Brain (organoid and tissue), 16 donors: ENCODE measurements at places on chromosomes 16 and 17.

- no peak for DNase-seq
Observed at GRCh38 chr17:44941712-44942331, 5.8 kb downstream of the KIF18B start.

GRCh38 chr17:2804912-2805311 lies 8.7 kb downstream of the RAP1GAP2 start:
- DNase-seq: no peak

DNA sequence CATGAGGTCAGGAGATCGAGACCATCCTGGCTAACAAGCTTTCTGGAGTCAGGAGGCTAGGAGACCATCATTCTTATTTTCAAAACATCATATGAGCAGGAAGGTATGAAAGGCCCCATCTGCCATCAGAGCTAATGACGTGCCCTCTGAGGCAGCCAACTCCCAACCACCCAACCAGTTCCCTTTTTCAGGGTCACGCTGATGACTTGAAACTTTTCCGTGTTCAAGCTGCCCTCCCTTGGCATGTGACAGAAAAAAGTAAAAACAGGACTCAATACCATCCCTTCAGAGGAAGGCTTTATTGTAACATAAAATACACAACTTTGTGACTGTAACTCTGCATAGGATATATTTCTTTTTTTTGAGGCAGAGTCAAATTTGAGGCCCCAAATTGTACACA lies 4.6 kb upstream of the GHDC start:
- no peak for DNase-seq

DNA sequence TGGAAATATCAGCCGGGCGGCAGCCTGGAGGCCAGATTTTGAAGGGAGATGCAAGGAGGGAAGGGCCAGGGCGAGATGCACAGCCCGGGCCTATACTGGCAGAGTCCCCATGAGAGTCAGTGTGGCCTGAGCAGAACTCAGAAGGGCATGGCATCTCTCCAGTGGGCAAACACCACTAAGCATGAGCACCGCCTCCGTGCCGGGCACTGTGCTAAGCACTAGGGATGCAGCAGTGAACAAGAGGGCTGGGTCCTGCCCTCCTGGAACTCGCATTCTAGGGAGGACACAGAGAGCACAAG lies 33.5 kb downstream of the TK2 start:
- no peak for DNase-seq

- no peak for DNase-seq
Observed at GRCh38 chr16:52727849-52728248, 180.9 kb upstream of the TOX3 start.

GRCh38 chr17:27951872-27952271 lies 58.7 kb upstream of the LYRM9 start:
- DNase-seq: no peak

DNA sequence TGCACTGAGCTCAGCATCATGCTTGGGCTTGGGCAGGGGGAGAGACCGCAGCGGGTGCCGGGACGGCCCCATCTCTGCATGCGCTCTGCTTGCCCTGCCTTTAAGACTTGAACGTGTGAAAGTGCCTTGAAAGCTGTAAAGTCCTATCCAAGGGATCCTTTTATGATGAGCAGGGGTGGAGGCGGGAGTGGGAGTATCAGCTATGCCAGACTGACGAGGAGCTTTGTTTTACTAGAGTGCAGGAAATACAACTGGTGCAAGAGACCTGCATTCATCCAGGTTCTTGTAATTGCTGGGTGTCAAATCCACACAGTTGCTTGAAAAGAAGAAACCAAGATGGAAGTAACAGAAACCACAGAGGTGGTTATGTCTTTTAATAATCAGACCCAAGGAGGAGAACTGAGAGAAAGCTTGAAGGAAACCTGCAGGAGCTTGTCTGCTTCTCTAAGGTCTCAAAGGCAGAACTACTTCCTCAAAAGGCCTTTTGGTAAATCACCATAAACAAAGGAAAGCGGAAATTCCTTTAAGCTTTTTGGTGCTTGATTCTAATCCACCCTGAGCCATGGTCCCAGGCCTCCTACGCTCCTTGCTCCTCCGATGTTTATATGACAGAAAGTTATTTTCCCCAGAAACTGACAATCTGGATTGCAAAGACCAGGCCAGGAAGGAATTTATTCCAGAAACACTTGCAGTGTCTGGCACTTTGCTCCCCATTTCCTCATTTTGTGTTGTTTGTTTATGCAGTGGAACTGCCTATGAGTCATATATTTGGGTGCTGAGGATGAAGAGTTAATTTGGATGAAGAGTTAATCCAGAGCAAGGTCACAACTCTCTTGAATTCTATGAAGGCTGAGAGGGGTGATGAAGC lies 51.3 kb upstream of the FBXO47 start:
- no peak for DNase-seq

DNA sequence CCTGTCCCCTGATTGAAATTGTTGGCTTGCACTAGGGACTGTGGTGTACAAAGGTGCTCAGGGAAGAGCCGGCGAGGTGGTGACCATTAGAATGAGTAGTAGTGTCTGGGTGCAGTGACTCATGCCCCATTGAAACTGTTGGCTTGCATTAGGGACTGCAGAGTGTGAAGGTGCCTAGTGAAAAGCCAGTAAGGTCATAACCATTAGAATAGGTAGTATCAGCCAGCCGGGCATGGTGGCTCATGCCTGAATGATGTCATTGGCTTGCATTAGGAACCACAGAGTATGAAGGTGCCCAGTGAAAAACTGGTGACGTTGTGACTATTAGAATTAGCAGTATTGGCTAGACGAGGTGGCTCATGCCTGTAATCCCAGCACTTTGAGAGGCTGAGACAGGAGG lies 78.9 kb downstream of the ABCC6 start:
- no peak for DNase-seq

- no peak for DNase-seq
Observed at GRCh38 chr16:64621616-64622015, 500.2 kb downstream of the CDH11 start.
